ENCODE measurements at places on chromosomes 3 and 15. TPM values are rescaled to one million over a fixed set of nuclear protein-coding genes. Genes with fewer than 3 reads are reported as not detected.

RTP1 gene
- total RNA-seq, result not detected

PLSCR2 gene
- total RNA-seq, result not detected

HCN4 gene
- total RNA-seq, result 17.0 TPM

CLEC3B gene
- not detected for total RNA-seq

CISH gene
- 6.0 TPM for total RNA-seq

MAP1A gene
- total RNA-seq, result 301 TPM

SQOR gene
- total RNA-seq, result not detected

LMOD3 gene
- not detected for total RNA-seq

CNTN6 gene
- 23.2 TPM for total RNA-seq

All from glutamatergic neuron (in vitro differentiated cells).